Peyer's patch (tissue), 4 donors: ENCODE measurements at places on chromosomes 7 and 10. TPM values are rescaled to one million over a fixed set of nuclear protein-coding genes. Genes with fewer than 3 reads are reported as not detected.

DNA sequence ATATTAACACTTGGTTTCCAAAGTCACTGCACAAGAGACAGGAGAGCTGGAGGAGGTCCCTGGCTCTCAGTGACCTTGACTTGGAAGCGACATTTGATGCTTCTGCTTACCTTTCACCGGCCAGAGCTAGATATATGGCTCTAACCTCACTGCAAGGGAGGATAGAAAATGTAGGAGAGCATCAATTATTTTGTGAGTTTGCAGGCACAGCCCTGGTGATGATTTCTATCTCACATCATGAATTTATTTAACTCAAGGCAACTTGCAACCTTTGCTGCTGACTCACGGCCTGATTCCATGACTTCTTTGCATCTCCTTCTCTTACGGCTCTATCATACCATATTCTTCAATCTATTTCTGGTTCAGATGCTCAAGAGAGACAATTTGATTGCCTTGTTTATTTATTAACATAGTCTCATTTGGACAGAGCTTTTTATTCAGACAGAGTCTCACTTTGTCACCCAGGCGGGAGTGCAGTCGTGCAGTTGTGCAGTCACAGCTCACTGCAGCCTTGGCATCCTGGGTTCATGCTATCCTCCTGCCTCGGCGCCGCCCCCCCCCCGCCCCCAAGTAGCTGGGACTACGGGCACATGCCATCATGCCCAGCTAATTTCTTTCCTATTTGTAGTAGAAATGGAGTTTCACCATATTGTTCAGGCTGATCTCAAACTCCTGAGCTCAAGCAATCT is 196.0 kb downstream of the REEP3 start:
- DNase-seq = no peak
- no peaks in the 10 kb centered on the region for H3K4me1 ChIP-seq
- H3K27me3 ChIP-seq = no peaks in the 10 kb centered on the region
- H3K27ac ChIP-seq = no peak overlapping the region
- H3K36me3 ChIP-seq = no peaks in the 10 kb centered on the region
- H3K4me3 ChIP-seq = no peak overlapping the region

DNA sequence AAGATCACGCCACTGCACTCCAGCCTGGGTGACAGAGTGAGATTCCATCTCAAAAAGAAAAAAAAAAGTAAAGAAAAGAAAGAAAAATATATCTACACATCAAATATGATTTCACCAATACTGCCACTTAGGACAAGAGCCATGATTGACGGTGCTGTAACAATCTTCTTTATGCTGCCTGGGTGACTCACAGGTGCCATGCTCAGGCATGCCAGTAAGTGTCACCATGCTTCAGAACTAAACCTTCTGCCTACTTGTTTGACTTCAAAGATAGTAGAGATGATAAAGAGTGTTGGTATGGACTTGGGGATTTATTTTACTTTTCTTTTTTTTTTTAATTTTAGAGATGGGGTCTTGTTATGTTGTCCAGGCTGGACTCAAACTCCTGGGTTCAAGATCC is 33.6 kb upstream of the DNMBP start:
- peak overlapping the region; percentile 1 for H3K27ac ChIP-seq
- no peak overlapping the region for H3K4me3 ChIP-seq

DNA sequence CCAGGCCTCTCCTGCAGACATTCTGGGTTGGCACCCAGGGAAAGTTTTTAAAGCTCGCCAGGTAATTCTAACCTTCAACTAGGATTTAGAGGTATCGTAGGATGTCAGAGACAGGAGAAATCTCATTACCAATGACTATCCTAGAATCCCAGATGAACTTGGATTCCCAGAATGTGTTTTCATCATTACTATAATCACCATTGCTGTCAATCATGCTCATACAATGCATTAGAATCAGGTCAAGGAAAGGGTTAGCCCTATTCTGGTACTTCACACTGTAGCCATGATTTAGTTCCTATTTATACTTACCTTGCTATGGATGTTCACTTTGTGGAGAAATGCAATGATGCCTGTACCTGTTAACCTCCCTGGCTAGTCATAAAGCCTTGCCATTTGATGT is 67.0 kb upstream of the GPR158 start:
- DNase-seq = no peak
- H3K27ac ChIP-seq = no peak overlapping the region
- no peak overlapping the region for H3K4me3 ChIP-seq
- no peaks in the 10 kb centered on the region for H3K4me1 ChIP-seq

- no peak overlapping the region for H3K4me3 ChIP-seq
- DNase-seq = peak; percentile 47
- no peaks in the 10 kb centered on the region for H3K27me3 ChIP-seq
- no peak overlapping the region for H3K27ac ChIP-seq
- H3K36me3 ChIP-seq = no peaks in the 10 kb centered on the region
- peaks cover 19% of the 10 kb centered on the region for H3K4me1 ChIP-seq
Observed at GRCh38 chr7:6533893-6534495, 17.3 kb downstream of the GRID2IP start.

- no peak for DNase-seq
- no peak overlapping the region for H3K4me3 ChIP-seq
- H3K4me1 ChIP-seq = no peaks in the 10 kb centered on the region
- no peak overlapping the region for H3K27ac ChIP-seq
- H3K36me3 ChIP-seq = no peaks in the 10 kb centered on the region
Observed at GRCh38 chr10:132219486-132219885, 32.7 kb downstream of the DPYSL4 start.

The SEC23IP gene
- total RNA-seq = 28.7 TPM

The ANKRD22 gene
- total RNA-seq = 1.5 TPM

The ERVW-1 gene
- not detected for total RNA-seq

The SYT15B gene
- not detected for total RNA-seq

The CNTNAP2 gene
- 1.5 TPM for total RNA-seq
